Liver (tissue), 10 donors: ENCODE measurements at places on chromosomes 1 and 21. TPM values are rescaled to one million over a fixed set of nuclear protein-coding genes. Genes with fewer than 3 reads are reported as not detected.

Gene AJAP1
- total RNA-seq = 0.08 TPM

Gene SDE2
- total RNA-seq = 15.6 TPM

Gene NHLH2
- total RNA-seq = not detected

Gene S100A7
- total RNA-seq = not detected

Gene HCRTR1
- not detected for total RNA-seq

Gene AMPD1
- not detected for total RNA-seq

Gene TTC39A
- 1.3 TPM for total RNA-seq

Gene KRTAP10-4
- total RNA-seq = not detected

Gene RAP1GAP
- total RNA-seq = 23.1 TPM

- no peak for DNase-seq
Observed at GRCh38 chr1:198939956-198940355, 301.1 kb downstream of the PTPRC start.

DNA sequence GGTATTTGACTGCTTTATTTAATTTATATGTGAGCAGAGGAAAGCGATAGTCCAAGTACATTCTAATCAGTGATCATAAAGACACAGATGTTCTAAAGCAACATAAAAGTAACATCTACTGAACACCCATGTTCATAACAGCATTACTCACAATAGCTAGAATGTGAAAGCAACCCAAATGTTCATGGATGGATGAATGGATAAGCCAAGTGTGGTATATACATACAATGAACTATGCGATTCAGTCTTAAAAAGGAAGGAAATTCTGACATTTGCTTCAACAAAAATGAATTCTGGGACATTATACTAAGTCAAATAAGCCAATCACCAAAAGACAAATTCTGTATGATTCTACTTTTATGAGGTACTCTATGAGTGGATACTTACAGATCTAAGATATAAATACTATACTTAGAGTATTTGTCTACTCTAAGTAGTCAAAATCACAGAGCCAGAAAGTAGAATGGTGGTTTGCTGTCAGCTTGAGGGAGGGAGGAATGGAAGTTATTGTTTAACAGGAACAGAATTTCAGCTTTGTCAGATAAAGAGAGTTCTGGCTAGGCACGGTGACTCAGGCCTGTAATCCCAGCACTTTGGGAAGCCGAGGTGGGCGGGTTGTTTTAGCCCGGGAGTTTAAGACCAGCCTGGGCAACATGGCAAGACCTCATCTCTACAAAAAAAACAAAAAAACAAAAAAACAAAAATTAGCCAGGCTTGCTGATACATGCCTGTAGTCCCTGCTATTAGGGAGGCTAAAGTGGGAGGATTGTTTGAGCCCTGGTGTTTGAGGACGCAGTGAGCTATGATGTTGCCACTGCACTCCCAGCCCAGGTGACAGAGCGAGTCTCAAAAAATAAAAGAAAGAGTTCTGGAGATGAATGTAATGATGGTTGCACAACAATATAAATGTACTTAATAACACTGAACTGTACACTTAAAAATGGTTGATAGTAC, 79.7 kb upstream of the ARHGAP29 start:
- no peak for DNase-seq

DNA sequence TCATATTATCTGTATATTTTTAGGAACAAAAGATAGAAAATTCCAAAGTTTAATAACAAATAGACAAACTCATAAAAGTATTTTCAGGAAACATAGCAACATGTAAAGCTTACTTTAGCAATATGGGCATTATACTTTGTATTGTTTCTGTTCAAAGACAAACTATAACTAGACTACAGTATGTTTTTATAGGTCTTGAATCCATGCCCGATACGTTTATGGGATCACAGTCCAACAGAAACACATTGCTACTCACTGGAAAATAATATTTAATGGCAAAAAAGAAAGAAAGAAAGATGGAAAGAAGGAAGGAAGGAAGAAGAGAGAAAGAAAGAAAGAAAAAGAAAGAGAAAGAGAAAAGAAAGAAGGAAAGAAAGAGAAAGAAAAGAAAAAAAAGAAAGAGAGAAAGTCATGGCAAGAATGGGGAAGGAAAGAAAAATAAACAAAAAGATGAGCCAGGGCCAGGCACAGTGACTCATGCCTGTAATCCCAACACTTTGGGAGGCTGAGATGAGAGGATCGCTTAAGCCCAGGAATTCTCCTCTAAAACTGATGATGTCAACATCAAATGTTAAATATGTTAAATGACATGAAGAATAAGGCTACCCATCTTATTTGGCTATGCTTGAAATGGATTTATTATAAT, 32.7 kb downstream of the TM2D1 start:
- DNase-seq = no peak

DNA sequence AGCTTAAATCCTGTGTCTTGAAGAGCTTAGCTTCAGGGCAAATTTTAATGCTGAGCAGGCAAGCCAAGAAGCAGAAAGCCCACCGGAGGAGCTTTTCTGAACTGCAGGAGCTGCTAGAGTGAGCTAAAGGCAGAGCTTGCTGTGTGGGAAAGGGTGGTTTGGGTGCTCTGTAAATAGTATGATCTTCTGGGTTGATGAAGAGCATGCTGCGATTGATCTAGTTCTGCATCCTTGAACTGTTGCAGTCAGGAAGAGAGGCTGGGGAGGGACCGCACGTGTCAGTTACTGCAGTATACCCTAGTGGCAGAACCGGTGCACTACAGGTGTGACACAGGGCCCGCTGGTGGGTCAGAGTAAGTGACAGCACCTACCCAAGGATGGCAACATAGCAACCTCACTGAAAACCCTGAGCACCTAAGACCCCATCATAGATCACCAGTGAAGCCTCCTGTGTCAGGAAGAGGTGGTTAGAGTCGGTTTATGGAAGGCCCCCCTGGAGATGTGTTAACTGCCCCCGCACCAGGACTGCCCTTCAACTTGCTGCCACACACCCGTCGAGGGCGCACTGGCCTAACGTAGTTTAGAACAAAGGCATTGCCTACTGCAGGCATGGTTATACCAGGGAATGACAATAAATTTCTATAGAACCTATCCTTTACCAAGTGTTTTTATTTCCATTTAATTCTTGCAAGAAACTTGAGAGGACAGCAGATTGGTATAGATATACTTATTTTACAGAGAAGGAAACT, 146.0 kb upstream of the KIAA0040 start:
- peak; percentile 40 for DNase-seq

DNA sequence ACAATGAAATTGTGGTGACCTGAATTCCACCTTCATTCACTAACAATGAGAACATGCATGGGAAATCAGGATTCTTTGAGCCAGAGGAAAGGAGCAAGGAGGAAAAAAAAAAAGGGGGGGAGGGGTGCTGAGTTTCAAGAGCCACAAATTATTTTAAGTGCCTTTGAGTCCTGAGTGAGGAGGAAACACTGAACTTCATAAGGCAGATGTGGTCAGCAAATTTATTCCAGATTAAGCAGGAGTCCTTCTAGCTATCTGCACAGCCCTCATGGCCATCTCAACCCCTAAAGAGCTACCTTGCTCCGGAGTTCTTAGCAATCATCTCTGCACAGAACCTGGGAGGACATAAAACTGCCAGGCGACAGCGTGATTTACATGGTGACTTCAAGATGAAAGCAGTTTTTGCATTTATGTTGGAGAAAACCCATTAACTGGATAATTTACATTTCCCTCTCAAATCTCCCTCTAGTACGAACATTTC, 21.7 kb downstream of the ASTN1 start:
- no peak for DNase-seq

GRCh38 chr21:16770266-16770665, 742.6 kb upstream of the CXADR start:
- DNase-seq = no peak

- no peak for DNase-seq
Observed at GRCh38 chr1:159077120-159077961, 775 bp upstream of the AIM2 start.

DNA sequence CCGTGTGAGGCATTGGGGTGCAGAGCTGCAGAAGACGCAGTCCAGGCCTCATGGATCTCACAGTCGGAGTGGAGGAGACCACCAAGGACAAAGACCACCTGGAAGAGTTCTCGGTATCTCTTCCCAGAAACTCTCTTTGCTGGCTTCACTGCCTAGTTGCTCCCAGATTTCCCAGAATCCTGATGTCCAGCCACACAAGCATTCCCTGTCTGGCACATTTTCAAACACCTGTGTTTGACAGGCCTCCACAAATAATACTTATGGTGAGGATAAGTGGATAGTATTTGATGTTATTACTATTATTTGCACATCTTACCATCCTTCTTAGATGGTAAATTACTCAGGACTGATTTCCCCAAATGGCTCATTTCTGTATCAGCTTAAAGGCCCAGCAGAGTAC, 27.7 kb upstream of the KANK4 start:
- no peak for DNase-seq

DNA sequence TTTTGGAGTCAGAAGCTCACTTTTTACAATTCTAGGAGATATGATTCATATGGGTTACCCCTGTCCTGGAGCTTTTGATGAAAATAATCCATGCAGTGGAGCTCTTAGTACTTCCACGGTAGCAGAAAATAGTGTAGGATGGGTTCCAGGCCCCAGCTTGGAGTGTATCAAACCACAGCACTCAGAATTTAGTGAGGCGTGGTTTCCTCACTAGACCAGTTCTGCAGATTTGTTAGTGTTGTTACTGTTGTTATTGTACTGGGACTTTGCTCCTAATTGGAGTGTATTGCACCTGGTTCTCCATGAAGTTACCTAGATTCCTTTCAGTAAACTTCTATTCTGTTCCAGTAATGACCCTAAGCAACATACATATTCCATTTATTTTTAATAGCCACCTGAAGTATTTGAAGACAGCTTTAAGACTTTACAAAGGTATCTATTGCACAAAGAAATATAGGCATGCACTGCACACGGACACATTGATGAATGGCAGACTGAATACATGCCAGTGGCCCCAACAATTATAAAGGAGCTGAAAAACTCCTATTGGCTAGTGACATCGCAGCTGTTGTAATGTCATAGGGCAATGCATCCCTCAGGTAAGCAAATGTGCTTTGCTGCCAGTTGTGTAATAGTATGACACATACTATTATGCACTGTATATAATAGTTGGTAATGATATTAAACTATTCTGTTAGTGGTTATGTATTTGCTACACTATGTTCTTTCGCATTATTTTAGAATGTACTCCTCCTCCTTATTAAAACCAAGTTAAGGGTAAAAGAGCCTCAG, 1058.0 kb downstream of the KCNT2 start:
- no peak for DNase-seq

GRCh38 chr1:180888870-180889269, 23.8 kb upstream of the KIAA1614 start:
- DNase-seq = no peak

- DNase-seq = no peak
Observed at GRCh38 chr1:176904057-176904751, 260.3 kb downstream of the ASTN1 start.

- DNase-seq = no peak
Observed at GRCh38 chr1:165109013-165109412, 247.5 kb downstream of the LMX1A start.

GRCh38 chr1:208008534-208008933, 97.6 kb upstream of the CD34 start:
- DNase-seq = no peak

DNA sequence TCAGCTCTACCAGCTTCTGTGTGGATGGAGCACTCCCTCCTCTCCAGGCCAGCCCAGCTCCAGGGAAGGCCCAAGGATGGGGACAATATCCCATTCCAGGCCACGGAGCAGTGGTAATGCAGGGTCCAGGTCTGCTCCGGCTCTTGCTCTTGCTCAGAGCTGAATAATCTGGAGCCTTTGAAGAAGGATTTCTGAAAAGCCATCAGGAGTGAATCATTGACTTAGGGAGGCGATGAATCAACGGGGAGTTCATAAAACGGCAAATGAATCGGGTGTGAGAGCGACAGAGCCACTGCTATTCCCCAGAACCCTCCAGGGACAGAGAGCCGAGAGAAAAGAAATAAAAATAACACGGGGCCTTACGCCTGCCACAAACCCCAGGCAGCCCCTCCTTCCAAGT, 7.7 kb downstream of the POU3F1 start:
- DNase-seq = no peak

DNA sequence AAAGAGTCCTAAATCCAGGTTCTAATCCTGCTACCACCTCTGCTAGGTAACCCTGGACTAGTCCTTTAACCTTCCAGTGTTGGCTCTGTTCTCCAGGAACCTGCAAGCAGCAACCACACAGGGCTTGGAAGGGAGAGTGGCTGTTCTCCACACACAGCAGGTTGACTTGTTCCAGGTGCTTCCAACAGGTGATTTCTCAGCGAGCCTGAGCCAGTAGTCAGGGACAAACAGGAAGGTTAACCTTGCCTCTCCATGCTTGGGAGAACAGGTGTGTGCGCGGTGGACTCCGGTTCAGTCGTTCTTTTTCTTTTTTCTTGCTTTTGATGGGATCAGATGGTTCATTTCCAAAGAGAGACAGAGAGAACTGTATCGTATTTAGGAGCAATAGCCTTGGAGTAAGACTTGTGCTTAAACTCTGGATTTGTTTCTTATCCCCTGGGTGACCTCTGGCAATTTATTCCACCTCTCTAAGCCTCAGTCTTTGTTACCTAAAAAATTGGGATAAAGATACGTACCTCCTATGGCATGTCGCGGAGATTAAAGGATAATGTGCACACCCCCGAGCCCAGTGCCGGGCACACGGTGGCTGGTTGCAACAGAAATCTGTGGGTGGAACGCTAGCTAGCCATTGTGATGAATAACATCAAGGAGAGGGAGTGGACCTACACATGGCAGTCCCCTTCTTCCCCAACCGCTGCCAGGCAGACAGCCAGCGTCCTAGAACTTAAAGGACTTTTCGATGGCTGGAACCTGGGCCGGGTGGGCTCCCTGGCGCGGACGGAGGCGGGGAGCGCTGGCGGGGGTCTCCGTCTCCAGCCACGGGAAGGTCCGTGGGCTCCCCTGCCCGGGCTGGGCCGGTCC, 583 bp upstream of the CACHD1 start:
- no peak for DNase-seq

DNA sequence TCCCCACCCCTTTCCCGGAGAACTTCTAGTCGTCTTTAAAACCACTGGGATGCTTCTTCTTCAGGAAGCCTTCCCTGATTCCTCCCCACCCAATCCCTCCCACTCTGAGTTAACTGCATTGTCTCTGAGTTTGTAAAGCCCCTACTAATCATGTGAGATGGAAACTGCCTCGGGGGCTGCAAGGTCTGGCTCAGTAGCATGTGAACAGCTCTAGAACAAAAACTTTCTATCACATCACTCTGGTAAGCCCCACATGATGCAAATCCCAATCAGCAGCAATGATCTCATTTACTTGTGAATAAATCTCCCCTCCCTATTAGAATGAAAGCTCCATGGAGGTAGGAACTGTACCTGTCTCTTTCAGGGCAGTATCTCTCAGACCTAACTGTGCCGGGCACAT, 141.0 kb upstream of the JUN start:
- no peak for DNase-seq

GRCh38 chr1:84366786-84367185, 31.5 kb upstream of the DNASE2B start:
- DNase-seq = no peak

DNA sequence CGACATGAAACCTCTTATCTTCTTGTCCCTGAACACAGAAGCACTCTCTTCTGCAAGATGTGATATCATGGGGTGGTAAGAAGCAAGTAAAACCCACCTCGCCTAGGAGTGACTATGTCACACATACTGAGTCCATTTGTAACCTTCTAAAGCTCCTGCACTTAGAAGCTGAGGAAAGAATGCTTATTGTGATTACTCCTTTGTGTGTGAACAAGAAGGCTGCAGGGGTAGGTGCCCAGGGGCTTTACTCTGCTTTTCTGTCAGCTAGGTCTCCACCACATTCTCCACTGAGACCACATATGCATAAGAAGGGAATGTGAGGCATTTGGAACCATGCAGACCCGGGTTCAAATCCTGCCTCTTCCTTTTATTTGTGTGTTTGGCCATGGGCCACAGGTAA, 144.3 kb downstream of the DMRTA2 start:
- DNase-seq = no peak
